Left renal cortex interstitium (tissue), 4 donors: ENCODE measurements at places on chromosomes 12 and 14. TPM values are rescaled to one million over a fixed set of nuclear protein-coding genes. Genes with fewer than 3 reads are reported as not detected.

The EPYC gene
- polyA plus RNA-seq: not detected

The FGF6 gene
- not detected for polyA plus RNA-seq

The ATF1 gene
- 43.7 TPM for polyA plus RNA-seq

The LGMN gene
- polyA plus RNA-seq: 137 TPM

The SLC39A5 gene
- 46.5 TPM for polyA plus RNA-seq

The RNASE4 gene
- 3.1 TPM for polyA plus RNA-seq

The BCL2L14 gene
- polyA plus RNA-seq: 0.30 TPM

The PTPRQ gene
- polyA plus RNA-seq: 15.0 TPM

GRCh38 chr12:121872546-121873215, 14.0 kb upstream of the HPD start:
- peak; percentile 58 for DNase-seq

- DNase-seq: no peak
Observed at GRCh38 chr14:105090493-105091053, 25.3 kb upstream of the GPR132 start.

DNA sequence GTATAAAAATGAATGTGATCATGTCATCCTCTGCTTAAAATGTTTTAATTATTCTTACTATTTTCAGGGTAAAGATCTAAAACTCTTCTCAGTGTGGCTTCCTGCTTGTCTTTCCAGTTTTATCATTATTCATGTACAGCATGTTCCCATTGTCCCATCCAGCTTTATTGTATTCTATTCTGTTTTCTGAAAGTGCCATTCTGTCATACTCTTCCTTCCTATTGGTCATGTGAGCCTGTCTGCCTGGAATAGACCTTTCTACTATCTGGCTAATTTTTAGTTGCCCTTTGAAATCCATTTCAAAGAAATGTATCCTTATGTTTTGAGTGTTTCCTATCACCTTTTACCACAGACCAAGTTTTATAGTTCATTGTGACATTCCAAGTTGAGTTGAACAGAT, 34.9 kb downstream of the PALS1 start:
- no peak for DNase-seq

DNA sequence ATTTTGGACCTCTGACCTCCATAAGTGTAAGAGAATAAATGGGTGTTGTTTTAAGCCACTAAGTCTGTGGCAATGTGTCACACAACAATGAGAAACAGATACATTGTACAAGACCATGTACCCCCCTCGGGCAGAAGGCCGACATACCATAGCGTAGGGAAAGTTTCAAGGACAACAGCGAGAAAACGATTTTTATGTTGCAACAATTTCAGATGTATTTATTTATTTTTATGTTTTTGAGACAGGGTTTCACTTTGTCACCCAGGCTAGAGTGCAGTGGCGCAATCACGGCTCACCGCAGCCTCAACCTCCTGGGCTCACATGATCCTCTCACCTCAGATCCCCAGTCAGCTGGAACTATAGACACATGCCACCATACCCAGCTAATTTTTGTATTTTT, 136.4 kb upstream of the NCOR2 start:
- DNase-seq: no peak

DNA sequence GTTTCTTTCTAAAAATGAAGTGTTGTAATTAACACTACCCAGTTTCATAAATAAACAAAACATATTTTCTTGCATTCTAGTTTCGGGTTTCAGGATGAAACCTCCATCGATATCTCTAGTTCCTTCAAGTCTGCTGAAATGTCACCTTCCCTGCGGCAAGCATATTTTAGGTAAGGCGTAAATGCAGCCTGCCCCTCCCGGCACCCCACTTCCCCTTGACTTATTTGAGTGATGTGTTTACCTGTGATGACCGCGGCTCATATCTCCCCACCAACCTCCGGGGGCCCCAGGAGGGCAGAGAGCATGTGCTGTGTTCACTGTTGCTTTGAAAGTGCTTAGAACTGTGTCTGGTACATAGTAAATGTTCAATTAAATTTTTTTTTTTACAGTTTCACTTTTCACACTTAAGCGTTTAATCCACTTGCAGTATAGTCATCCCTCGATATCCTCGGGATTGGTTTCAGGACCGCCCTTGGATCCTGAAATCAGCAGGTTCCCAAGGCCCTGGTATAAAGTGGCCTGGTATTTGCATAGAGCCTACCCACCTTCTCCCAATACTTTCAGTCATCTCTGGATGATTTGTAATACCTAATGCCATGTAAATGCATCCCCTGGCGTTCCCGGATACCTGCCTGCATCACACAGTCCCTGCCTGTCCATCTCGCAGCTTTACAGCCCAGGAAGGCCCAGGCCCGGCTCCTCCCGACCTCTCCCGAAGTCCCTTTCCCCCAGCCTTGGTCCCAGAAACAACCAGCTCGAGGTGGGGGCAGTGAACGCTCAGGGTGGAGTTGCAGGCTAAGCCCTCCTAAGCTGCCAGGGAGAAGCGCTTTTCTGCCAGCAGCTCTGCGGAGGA, 40.2 kb upstream of the FBRSL1 start:
- DNase-seq: no peak

DNA sequence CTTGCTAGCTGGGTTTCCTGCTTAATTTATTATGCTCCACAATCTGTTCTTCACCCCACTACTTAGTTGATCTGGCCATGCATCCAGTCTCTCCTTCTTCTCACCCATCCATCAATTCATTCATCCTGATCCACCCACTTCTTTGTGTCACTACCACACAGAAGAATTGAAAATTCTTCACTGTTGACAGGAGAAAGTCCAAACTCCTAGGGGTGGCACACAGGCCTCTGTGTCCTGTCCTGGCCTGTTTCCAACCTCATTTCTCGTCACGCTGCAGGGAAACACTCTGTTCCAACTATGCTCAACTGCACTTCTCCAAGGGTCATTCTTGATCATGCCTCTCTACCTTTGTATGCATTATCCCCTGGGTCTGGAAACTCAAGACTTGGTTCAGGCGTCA, 10.6 kb upstream of the KRT83 start:
- DNase-seq: no peak

- no peak for DNase-seq
Observed at GRCh38 chr14:74898694-74899093, 17.0 kb downstream of the DLST start.

DNA sequence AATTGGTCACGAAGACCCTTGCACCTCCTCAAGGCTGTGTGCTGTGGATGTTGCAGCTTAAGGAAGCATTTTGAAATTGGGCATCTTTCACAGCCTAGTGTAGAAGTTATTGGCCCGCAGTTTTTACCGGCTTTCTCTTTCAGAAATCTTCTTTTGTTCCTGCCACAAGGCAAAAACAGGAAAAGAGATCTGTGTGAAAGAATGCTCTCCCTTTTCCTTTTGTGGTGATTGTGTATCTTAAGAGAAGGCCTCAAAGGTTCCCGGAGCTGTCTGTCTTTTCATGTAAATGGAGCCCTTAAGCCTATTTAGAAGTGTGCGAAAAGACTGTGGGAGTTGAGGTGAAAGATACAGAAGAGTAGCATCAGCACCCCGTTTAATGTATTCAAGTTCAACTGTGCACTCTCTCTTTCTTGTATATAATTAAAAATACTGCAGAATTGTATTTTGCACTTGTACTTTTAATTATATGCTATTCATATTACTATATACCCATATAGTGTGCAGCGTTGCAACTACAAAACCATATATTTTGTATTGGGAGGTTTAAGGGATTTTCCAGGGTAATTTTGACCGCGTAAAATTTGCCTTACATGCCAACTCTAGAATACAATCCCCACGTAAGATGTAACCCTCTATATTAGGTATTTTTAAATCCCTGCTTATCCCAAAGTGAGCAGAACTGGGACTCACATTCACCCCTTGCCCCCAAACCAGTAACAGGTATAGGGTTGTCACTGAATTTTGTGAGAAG, 441.7 kb downstream of the RAD51B start:
- DNase-seq: no peak

- DNase-seq: no peak
Observed at GRCh38 chr12:31342286-31342685, 16.3 kb upstream of the SINHCAF start.

- no peak for DNase-seq
Observed at GRCh38 chr12:49296034-49296835, 1.3 kb downstream of the PRPH start.

GRCh38 chr12:104930388-104931326, 27.4 kb downstream of the SLC41A2 start:
- DNase-seq: no peak

- no peak for DNase-seq
Observed at GRCh38 chr14:35435177-35435576, 30.6 kb upstream of the NFKBIA start.

DNA sequence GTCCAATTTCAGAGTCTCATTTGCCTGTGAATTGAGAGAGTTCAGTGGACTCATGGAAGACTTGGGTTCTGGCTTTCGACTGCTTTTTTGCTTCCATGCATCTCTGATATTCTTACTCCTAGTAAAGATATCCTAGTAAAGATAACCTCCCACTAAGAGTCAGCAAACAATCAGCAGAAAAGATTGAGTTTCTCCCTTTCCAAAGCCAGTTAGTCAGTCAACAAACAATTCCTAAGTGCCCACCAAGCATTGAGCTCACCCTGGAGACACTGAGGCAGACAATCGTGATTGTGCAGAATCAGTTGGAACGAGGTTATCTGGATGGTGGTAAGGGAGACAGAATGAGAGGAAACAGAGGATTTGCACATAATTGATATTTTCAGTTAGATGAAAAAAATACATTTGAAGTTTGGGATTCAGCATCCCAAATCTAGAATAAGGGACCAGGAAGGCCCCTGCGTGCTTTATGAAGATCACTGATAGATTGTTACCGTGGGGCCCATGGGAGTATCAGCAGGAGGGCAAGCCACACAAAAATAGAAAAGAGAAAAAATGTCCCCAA, 99.7 kb upstream of the SLC38A2 start:
- DNase-seq: no peak

- DNase-seq: no peak
Observed at GRCh38 chr12:96049101-96049500, 13.7 kb upstream of the LTA4H start.

DNA sequence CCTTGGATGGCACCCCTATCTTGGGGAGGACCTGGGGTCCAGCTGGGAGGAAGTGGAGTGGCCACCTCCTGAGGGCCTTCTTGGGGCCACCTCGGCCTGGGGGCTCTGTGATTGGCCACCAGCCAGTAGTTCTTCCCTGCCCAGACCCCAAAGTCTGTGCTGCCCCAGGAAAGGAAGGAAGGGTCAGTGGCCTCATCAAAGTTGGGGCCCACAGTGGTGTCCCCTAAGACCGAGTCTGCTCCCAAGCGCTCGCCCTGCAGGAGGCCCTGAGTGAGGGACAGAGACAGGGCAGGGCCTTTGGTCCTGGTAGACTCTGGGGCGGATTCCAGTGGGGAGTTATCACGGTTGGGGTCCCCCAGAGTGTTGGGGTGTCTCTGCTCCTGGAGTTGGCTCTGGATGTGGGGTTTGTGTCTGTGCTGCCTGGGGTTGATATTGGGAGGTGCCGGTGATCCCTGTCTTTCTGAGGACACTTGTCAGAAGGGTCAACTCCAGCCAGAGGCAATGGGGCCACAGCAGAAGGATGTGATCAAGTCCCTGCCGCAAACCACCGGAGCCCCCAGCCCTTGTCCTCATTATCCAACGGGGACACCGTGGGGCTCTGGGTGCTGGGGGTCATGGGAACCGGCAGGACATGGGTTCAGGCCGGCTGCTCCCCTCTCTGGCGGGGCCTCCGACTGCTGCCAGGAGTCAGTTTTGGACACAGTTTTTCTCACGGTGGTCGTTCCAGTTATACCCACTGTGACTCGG, 364.3 kb downstream of the TMEM121 start:
- no peak for DNase-seq

DNA sequence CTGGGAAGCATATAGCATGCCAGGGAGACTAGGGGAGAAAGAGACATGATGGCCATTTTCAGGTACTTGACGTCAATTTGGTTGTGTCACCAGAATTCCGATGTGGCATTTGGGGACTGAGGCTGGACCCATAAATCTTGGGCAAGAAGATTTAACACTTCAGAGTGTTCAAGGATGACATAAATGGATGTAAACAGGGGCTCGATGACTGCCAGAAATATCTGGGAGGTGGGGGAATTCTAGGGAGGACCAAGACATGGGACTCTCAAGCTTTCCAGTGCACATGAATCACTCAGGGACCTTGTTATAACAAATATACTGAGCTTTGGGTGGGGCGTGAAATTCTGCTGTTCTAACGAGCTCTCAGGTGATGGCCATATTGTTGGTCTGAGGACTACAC, 17.8 kb downstream of the HAL start:
- no peak for DNase-seq

- no peak for DNase-seq
Observed at GRCh38 chr14:104972301-104973134, 5.7 kb downstream of the AHNAK2 start.

GRCh38 chr14:104119119-104119487, 19.3 kb upstream of the KIF26A start:
- DNase-seq: no peak

GRCh38 chr12:106267535-106267934, 19.7 kb upstream of the CKAP4 start:
- DNase-seq: no peak

DNA sequence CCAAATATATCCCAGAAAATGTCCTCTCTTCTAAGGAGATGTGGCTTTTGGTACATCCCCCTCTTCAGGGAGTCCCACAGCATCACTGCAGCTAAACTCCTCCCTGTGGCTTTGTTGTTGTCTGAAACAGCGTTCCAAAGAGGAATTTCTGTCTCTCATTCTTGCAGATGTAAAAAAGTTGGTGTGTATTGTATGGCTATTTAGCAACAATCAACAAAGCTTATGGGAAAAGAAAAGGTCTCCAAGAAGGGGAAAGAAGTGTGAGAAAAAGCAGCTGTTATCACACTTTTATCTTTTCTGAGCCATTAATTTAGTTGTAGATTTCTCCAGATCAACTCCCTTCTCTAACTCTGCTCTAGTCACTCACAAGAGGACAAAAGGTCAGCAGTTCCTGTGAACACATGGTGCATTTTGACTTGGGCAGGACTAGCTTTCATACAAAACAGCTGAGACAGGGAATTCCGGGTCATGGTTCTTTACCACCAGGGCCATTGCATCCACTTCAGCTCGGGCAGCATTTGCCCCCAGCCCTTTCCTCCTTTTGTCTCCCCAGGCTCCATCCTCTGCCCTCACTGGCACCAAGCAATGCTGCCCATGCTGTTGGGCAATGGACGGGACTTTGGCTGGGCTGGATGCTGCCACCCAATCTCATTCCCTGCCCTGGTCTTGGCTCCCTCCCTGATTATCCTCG, 184.7 kb downstream of the TMX1 start:
- DNase-seq: peak; percentile 24
